ENCODE measurements at places on chromosomes 5 and 9. TPM values are rescaled to one million over a fixed set of nuclear protein-coding genes. Genes with fewer than 3 reads are reported as not detected.

GRCh38 chr5:142600611-142601358 is 85.1 kb downstream of the FGF1 start:
- H3K4me1 ChIP-seq, result peaks cover 7% of the 10 kb centered on the region
- H3K27me3 ChIP-seq, result peaks cover 5% of the 10 kb centered on the region
- no peak for DNase-seq

- H3K36me3 ChIP-seq, result no peaks in the 10 kb centered on the region
- no peaks in the 10 kb centered on the region for H3K27me3 ChIP-seq
- H3K4me1 ChIP-seq, result no peaks in the 10 kb centered on the region
- H3K27ac ChIP-seq, result peak overlapping the region; percentile 99
- DNase-seq, result peak; percentile 43
Measured at GRCh38 chr9:19232823-19233194, 2.3 kb downstream of the DENND4C start.

GRCh38 chr5:68950930-68951329 is 142.9 kb upstream of the SLC30A5 start:
- no peaks in the 10 kb centered on the region for H3K4me1 ChIP-seq
- no peak for DNase-seq
- peaks cover 2% of the 10 kb centered on the region for H3K27me3 ChIP-seq
- H3K36me3 ChIP-seq, result no peaks in the 10 kb centered on the region

DNA sequence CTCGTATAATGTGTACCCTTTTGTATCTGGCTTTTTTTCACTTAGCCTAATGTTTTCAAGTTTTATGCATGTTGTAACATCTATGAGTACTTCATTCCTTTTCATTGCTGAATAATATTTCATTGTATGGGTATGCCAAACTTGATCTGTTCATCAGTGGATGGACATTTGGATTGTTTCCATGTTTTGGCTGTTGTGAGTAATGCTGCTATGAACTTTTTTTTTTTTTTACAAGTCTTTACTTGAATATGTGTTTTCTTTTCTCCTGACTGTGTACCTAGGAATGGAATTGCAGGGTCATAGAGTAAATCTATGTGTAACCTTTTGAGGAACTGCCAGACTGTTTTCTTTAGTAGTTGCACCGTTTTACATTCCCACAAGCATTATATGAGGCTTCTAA is 52.4 kb downstream of the MTREX start:
- H3K36me3 ChIP-seq, result peaks cover 35% of the 10 kb centered on the region
- H3K4me1 ChIP-seq, result no peaks in the 10 kb centered on the region

DNA sequence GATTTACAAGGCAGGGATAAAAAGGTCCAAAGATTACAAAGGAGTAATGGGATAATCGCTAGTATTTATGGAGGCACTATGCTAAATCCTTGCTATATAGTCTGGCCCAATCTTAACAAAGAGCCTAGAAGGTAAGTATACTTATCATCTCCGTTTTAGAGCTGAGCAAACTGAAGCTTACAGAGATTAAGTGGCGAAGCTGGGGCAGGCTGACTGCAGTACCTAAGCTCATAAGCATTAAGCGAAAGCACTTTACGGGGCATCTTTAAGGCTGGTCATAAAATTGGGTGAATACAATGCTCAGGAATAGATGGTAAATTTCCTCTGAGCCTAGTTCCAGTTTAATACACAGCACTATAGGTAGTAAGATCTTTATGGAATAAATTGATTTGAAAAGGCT is 30.0 kb upstream of the ZNF366 start:
- H3K27me3 ChIP-seq, result no peaks in the 10 kb centered on the region
- no peaks in the 10 kb centered on the region for H3K4me1 ChIP-seq
- no peak overlapping the region for H3K4me3 ChIP-seq
- no peaks in the 10 kb centered on the region for H3K36me3 ChIP-seq
- H3K27ac ChIP-seq, result no peak overlapping the region

DNA sequence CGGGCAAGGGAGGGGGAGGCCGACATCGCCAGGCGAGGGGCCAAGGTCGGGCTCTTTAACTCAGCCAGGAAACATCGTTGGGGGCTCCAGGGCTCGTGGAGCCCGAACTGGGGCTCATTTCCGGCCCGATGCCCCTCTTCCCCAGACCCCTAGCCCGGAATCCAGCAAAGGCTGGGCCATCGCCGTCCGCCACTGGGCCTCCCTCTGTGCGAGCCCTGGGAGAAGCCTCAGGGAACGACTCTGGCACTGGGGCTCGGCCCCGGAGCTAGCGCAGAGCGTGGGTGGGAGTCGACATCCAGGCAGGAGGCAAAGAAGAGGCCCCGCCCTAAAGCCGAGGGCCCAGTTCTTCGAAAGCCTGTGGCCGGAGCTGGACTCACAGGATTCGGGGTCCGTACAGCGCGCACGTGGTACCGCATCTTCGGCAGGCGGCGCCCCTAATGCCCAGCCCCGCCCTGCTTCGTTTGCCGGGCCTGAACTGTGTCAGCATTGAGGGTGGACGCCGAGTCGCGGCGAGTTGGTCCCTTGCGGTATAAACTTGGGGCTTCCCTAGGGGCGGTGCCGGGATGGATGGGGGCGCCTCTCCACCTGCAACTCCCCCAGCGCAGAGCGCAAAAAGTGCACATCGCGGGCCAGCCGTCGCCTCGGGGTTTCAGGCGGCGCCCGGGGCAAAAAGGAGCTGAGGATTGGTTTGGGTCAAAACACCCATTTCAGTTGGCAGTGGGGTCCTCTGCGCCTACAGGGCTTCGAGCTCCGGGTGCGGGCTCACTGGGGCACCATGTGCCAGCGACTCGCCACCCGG is 3.6 kb upstream of the PAX5 start:
- H3K36me3 ChIP-seq, result no peaks in the 10 kb centered on the region
- DNase-seq, result no peak
- peaks cover 97% of the 10 kb centered on the region for H3K27me3 ChIP-seq
- H3K4me1 ChIP-seq, result peaks cover 21% of the 10 kb centered on the region
- no peak overlapping the region for H3K27ac ChIP-seq

GRCh38 chr5:169554251-169554650 is 29.3 kb upstream of the SPDL1 start:
- DNase-seq, result no peak
- H3K4me3 ChIP-seq, result no peak overlapping the region
- H3K36me3 ChIP-seq, result no peaks in the 10 kb centered on the region
- no peaks in the 10 kb centered on the region for H3K27me3 ChIP-seq

GRCh38 chr9:115952430-115953292 is 200.9 kb upstream of the PAPPA start:
- no peak overlapping the region for H3K27ac ChIP-seq
- no peaks in the 10 kb centered on the region for H3K27me3 ChIP-seq
- no peak for DNase-seq
- H3K4me3 ChIP-seq, result no peak overlapping the region
- no peaks in the 10 kb centered on the region for H3K36me3 ChIP-seq

DNA sequence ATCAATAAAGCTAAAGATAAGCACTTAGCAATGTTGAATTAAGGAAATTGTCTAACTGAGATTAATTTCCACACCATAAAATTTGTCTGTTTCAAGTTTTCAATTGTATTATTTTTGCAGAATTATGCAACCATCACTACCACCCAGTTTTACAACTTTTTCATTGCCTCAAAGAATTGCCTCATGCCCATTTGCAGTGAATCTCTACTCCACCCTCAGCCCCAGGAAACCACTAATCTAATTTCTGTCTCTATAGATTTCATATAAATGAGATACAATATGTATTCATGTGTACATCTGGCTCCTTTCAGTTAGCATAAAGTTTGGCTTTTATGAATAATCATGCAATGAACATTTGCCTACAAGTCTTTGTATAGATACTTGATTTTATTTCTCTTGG is 72.9 kb downstream of the PTCD2 start:
- no peak for DNase-seq
- no peak overlapping the region for H3K4me3 ChIP-seq
- H3K27ac ChIP-seq, result no peak overlapping the region
- H3K4me1 ChIP-seq, result no peaks in the 10 kb centered on the region

The NUTM2F gene
- not detected for polyA plus RNA-seq

Measured in large intestine (tissue), 12 donors.